ENCODE measurements at places on chromosomes 12 and 14.

- peak; percentile 82 for DNase-seq
These were observed 9.4 kb upstream of the HVCN1 start for GRCh38 chr12:110698171-110698902.

DNA sequence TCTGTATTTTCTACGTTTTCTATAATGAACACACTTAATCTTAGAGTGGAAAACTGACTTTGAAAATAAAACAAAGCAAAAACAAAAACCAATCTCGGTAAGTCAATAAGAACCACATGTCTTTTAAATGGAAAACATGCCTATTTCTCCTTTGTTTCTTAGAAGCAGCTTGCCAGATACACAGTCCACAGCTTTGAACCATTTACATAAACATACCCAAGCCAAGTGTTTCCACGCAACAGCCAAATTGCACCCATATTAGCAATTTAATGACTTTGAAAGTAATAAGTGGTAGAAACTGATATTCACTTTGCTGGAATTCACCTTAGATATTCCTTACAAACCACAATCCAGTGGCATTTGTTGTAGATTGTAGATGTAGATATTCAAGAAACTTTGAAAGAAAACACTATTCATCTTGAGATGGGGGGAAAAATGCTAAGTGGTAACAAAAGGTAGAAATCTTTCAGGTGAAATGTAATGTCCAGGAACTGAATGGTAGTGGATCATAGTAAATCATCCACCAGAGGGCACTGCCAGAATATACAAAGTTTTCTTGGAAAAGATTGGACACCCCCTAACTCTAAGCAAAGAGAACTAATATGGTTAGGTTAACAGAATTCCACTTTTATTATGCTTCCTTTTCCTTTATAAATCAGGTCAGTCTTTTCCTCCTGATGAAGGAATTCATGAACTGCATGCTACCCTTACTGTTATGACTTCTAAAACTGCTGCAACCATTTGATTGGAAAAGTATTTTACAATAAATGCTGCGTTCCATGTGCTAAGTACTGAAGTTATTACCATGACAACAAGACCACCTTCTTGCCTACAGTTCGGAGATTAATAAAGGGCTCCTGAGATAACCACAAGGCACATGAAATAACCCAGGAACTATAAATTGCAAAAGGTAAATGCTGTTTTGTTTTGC is 69.8 kb downstream of the RERG start:
- no peak for DNase-seq

DNA sequence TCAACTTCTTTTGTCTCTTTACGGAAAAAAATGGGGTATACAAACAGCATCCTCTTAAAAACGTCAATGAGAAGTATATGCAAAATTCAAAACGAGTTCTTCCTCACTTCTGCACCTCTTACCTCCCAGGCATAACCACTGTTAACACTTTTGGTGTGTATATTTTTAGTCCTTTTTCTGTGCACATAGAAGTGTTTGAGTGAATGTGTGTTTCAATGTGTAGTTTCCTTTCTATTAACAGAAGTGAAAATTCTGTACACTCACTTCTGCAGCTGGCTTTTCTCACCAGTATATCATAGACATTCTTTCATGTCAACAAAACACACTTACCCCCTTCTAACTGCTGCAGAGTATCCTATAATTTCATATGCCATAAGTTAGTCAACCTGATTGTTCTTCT is 5.4 kb downstream of the UBR7 start:
- no peak for DNase-seq

- DNase-seq: no peak
These were observed 406.5 kb downstream of the LRIG3 start for GRCh38 chr12:58513852-58514251.

DNA sequence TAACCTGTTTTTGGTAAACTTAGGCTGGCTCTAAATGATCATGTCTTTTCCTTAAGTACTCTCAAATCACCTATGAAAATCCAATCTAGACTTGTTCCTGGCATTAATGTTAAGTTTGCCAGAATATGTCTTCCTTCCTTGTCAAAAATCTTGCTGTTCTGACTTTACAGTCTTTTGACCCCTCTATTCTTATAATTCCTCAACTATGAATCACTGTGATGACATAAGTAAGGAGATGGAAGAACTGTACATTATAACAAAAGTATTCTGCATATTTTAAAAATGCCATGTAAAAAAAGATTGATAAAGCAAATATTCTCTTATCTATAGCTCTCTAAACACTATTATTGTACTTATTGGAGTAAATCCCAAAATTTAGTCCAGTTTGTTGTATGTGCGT is 51.4 kb upstream of the BAZ1A start:
- DNase-seq: no peak

- DNase-seq: no peak
These were observed 75.5 kb downstream of the FAR2 start for GRCh38 chr12:29224572-29224971.

DNA sequence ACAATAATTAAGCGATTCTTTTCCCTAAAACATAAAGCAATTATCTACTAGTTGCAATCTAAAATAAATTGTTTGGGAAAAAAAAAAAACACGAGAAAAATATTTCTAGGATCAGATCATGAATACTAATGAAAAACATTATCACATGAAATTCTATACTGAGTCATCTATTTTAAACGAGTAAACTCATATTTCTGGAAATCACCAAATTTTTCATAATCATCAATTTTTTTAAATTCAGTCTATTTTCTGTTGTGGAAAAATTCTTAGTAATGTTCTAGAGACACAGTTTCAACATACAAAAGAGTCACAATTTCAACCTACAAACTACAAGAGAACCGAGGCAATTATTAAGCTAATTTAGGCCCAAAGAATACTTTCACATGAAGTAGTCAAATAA is 245.6 kb upstream of the SOX5 start:
- DNase-seq: no peak

GRCh38 chr14:104344818-104345620 is 206.6 kb downstream of the KIF26A start:
- peak; percentile 16 for DNase-seq

- DNase-seq: no peak
These were observed 55.2 kb downstream of the FBXL14 start for GRCh38 chr12:1539135-1539534.

DNA sequence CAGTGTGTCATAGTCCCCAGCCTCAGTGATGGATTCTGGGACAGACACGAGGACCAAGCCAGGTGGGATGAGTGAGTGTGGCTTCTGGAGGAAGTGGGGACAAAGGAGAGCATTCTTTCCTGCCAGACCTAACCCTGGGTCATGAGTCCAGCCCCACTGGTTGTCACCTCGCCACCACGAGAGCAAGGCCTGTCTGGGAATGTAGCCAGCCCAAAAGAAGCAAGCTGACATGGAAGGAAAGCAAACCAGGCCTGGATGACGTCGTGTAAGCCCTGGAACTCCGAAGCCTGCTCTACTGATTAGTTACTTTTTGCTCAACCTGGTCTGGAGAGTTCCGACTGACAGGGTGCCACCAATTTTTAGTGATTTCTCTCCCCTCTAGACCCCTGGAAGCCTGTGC is 105.9 kb downstream of the SINHCAF start:
- no peak for DNase-seq

- no peak for DNase-seq
These were observed 8.0 kb upstream of the LGMN start for GRCh38 chr14:92756446-92756845.

GRCh38 chr12:104480012-104480411 is 23.3 kb downstream of the CHST11 start:
- DNase-seq: no peak

All from tibial artery (tissue), 4 donors.